ENCODE measurements at places on chromosomes 6 and 20.

DNA sequence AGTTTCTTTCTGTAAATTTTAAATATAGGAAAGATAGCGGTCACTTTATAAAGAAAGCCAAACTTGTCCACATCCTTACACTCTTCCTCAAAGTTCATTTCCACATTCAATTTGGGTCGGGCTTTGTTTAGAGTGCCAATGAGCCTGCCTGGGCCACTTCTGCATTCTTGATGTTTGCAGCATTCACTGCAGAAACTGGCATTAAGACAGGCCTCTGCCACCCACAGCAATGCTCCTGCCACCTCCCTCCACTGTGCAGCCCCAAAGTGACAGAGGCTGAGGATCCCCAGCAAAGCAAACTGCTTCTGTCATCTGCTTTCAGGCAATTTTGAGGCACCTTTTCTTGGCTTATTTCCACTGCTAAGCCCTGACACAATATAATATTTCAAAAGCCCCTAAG, 61.2 kb downstream of the TNFAIP3 start:
- no peak for DNase-seq

DNA sequence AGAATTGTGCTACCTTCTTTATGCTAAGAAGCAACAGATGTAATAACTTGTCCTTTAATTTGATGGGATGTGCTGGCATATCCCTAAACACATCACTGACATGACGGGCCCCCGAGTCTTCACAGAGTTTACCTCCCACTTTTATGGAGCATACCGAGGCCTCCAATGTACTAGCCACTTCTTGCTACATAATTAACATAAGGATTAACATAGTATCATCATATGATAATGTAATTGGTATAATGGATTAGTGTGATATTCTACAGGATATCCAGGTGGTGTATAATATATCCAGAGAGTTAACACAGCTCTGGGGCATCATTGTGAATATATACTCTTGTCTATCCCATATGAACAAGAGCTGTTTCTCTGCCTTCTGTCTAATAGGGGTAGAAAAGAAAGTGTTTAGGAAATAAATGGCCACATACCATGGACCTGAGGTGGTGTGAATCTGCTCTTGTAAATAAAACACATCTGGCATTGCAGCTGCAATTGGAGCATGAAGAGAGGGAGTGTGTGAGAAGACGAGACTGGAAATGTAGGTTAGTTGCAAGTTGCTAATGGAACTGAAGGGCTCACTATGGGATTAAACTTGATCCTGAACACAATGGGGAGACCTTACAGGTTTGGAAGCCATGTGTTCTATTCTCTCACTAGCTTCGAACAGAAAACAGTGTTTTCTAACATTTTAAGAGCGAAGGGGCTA, 102.3 kb downstream of the IYD start:
- no peak for DNase-seq

DNA sequence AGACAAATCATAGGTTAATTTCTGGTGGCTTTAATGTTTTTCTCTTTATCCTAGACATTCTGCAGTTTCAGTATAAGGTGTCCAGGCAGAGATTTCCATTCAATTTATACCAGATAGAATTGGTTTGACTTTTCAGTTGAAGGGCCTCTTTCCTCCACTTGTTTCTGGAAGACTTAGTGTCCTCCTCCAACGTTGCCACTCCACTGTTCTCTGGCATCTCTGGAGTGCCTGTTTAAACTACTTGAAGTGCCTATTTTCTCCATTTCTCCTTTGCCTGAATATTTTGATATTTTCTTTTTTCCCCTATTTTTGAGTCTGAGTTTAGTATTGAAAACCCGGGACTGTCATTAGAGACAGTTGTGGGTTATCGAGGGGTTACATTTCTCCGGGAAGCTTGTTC, 27.7 kb downstream of the EDN3 start:
- no peak for DNase-seq

- no peak for DNase-seq
Observed at GRCh38 chr6:3393836-3394202, 63.0 kb downstream of the SLC22A23 start.

DNA sequence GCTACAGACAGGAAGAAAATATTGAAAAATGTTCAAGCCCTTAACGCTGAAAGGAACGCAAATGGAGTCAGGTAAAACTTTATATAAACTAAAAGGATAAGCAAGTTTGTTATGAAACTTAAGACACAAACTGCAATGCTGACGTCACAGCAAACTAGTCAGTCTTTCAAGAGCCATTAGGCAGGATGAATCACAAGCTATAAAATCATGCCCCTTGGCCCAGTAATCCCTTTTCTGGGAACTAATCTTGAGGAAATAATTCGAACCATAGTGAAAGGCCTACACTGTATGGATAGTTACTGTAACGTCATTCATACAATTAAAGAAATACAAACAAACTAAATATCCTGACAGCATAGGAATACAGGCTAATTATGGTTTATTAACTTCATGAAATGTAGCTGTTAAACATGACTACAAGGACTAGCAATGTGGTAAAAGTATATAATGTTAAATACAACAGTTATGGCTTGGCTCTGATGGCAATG, 42.7 kb upstream of the HINT3 start:
- no peak for DNase-seq

DNA sequence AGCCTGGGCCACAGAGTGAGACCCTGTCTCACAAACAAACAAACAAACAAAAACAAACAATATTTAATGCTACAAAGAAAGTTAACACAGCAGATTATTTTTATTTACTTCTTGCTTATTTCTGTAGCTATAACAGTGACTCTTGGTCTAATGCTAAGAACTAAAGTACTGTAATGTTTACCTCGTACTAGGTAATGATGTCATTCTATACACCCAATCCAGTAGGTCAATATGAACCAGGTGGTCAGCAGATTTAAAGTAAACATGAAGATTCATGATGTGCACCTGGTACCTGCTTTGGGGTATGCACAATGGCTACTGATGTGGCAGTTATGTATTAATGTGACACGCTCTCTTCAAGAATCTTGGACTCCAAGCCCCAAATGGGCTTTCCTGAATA, 36.6 kb upstream of the CARMIL1 start:
- DNase-seq, result no peak

DNA sequence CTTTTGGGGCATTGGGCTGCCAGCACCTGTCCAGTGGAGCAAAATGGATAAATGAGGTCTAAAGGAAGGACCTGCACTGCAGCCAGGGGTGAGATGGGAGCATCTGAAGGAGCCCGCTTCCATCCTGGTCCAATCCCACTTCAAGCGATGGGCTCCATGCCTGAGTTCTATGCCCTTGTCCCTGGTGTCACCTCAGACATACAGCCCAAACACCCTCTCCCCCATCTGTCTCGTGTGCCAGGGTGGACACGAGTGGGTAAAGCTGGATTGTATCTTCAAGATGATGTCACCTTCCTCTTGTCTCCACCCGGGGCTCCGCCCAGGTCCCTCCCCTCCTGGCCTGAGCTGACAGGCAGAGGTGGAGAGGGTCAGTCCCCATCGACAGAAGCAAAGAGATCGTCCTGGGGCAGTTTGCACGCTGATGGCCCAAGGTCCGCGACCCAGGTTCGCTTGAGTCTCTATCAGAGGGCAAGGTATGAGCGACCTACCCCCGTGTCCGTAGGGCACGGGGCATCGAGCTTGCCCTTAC, 544 bp downstream of the SMIM29 start:
- peak; percentile 40 for DNase-seq

GRCh38 chr6:18302561-18303439, 38.5 kb upstream of the DEK start:
- DNase-seq, result no peak

GRCh38 chr20:39983655-39984054, 705.4 kb downstream of the MAFB start:
- DNase-seq, result no peak

DNA sequence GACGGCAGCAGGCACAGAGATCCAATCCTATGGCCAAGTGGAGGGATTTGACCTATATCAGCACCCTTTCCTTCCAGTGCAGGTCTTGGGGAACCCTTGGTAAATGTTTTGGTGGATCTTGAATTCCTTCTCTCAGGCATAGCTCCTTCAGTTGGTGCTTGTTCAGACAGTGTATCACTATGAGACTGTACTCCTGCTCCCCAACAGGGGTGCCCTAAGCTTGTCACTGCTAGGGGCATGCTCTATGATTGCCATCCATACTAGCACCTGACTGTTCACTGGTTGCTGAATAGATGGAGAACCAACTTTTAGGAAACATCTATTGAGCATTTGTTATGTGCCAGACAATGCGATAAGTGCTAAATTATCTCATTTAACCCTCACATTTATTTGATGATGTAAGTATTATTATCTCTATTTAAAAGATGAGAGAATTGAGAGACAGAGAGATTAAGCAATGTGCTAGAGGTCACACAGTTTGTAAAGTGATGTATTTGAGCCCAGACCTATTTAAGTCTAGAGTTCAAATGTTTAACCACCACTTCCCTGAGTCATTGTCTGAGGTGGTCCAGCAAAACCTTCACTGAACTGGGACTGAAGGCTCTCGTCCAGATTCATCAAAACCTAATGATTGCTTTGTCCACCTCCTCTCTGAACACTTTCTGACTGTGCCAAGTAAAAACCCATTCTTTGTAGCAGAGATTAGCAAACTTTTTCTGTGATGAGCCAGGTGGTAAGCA, 34.3 kb downstream of the ADGRF1 start:
- no peak for DNase-seq

DNA sequence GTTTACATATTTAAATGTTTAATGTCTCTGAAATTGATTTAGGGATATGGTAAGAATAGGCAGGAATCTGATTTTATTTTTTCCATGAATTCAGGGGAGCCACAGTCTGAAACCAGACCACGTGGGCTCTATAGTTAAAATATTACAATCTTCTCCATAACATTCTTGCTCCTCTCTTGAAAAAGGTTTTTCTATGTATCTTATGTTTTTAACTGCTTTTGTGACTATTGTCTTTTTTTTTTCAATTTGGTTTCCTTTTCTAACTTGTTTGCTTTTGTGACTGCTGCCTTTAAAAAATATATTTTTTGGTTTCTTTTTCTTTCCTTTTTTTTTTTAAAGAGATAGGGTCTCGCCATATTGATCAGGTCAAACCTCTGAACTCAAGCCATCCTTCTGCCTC, 40.1 kb downstream of the TNFAIP3 start:
- no peak for DNase-seq

DNA sequence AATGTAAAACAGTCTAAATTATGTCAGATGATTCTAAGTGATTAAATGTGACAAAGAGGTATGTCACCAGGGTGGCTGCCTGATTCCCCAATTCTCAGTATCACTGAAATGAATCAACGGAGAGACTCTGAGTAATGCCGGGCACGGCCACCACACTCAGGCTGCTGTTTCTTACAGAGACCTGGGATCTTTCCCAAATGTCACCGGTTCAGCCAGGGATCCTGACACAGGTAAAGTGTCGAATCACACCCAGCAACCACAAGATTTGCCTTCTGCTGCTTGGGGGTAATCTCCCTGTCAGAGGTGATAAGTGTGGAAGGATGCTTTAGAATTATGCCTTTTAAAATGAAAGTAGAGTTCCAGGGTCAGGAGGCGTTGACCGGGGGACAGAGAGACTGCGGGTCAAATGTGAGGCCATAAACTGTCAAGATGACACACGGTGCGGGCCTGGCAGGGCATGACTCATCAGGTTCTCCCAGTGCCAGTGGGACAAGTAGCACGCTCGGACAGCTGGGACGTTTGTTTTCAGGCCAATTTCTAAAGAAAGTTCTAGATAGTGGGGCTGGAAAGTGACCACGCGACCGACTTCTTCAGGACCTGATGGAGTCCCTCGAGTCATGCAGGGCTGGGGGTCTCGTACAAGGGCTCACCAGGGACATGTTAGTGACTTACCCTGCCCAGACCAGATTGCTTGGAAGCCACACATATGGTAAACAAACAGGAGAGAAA, 48.9 kb downstream of the PRDM1 start:
- no peak for DNase-seq

GRCh38 chr6:36113703-36114102, 16.6 kb upstream of the MAPK13 start:
- no peak for DNase-seq

DNA sequence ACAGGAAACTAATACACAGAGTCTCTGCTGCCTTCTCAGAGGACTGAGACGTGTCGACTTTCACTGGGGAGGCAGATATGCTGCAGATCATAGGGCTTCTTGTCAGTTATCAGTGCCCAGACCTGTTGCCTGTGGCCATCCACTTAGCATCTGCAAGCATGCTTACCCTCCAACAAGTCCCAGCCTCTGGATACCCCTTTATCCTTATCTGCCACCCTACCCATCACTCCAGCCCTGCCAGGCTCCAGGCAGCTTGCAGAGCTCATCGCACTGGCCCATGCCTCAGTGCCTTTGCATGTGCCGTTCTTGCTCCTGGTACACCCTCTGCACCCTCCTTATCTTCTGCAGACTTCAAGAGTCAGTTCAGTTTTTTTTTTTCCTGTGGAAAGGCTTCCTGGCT, 119.2 kb downstream of the TOX2 start:
- DNase-seq, result no peak

DNA sequence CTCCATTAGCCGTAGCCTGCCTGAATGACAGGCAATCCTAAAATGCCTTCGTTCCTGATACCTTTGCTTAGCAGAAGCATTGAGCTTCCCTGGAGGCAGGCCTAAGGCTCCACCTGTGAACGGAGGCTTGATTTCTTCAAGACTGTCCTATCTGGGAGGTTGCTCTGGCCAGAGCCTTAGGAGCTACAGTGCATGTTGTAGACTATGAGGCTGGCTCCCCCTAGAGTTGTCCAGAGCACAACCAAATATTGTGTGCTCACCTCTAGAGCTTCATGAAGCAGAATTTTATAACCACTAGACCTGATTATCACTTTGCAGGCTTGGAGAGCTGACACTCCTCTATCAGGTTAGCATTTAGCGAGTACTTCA, 217.8 kb downstream of the MAFB start:
- no peak for DNase-seq

DNA sequence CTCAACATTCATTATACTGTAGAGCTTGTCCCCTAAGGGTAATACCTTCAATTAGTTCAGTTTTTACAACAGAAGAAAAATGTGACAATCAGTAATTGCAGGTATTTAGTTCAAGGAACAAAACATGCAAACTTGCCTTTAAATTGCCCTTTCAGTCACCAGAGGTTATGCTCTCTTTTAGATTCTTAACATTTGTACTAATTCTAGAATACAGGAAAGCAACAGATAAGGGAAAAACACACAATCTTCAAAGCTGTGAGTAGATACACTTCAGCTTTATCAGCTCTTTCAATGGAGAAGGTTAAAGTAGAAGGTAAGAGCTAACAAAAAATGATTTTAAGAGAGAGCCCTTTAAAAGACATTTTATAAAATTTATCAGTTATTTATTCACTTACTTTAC, 173.1 kb downstream of the HS3ST5 start:
- no peak for DNase-seq

DNA sequence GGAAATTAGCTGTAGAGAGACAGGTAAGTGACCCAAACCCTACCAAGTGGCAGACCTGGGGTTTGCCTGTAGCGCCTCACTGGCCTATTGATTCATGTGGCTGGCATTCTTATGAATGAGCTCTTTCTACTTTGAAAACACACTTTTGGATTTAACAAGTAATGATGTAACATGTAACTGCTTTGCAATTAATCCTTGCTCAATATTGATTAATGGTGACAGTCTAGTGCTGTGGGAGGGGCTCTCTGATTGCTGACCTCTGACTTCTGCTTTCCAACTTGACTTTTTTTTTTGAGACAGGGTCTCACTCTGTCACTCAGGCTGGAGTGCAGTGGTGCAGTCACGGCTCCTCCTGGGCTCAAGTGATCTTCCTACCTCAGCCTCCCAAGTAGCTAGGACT, 82.7 kb downstream of the TIAM2 start:
- DNase-seq, result no peak

GRCh38 chr6:43014434-43014909, 423 bp downstream of the KLHDC3 start:
- no peak for DNase-seq

- DNase-seq, result no peak
Observed at GRCh38 chr6:17867880-17868279, 119.6 kb downstream of the KIF13A start.
